ENCODE measurements at places on chromosomes 16 and 17.

- H3K4me3 ChIP-seq: no peak overlapping the region
- H3K36me3 ChIP-seq: no peaks in the 10 kb centered on the region
- peaks cover 87% of the 10 kb centered on the region for H3K27me3 ChIP-seq
Observed at GRCh38 chr17:39597372-39598046, 10.2 kb downstream of the NEUROD2 start.

DNA sequence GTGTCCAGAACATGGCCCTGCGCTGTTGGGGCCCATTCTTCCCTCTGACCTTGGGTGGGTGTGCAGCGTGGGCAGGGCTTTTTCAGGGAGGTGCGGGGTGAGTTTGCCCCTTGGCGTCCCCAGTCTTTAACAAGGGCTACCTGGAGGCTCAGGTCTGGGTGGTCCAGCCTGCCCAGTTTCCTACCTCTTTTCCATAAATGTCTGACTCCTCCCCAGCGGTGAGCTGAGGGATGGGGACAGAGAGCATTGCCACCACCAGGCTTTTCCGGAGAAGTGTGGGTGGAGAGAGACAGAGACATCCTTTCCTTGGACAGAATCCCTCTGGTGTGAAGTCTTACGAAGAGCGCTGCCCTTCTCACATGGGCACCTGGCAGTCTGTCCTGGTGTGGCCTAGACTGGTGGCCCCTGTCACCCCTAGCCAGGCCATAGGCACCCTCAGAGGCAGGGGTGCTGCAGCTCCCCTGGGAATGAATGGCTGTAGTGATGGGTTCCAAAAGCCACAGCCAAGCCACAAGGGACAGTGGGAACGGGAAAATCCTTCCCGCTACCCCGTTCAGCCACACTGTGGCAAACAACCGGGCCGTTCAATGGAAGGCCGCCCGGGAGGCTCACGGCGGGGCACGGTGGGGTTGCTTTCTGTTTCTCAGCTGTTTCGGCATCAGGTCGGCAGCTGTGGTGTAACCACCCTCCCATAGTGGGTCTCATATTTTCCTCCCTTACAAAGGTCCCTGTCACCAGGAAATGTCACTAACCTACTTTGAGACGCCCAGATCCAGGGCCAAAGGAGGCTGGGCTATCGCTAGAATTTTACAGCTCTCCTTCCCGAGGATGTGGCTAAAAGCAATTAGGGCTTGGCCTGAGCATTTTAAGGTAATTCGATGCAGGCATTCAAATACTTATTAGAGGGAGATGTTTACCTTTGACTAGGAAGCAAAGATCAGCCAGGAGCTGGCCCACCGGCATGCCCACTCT lies 61.9 kb upstream of the GSE1 start:
- H3K27me3 ChIP-seq: peaks cover 5% of the 10 kb centered on the region
- peaks cover 17% of the 10 kb centered on the region for H3K4me1 ChIP-seq
- no peak for DNase-seq
- H3K4me3 ChIP-seq: no peak overlapping the region
- no peak overlapping the region for H3K27ac ChIP-seq
- H3K36me3 ChIP-seq: peaks cover 4% of the 10 kb centered on the region

DNA sequence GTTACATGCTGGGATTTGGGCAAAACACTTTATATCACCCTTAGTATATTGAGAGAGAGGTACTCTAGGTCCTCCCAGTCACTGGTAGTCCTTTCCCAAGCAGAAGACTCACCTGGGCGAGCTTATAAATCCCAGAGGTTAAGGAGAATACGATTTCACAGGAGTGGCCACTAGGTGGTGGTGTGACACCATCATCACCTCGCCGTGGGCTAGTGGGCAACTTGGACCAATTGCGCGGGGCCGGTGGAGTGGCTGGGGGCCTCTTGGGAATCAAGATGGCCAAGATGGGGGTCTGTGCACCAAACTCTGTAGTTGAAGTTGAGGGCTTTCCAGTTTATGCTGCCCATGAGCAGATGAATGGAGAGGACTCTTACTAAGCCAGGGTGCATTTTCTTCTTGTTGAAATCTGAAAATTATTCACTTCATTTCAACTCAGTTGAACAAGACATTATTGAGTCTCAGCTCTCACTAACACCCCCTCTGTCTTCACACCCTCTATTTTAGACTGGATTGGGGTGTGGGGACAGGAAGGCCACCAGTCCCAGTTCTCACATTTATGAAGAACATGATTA lies 38.2 kb upstream of the PIRT start:
- peak; percentile 18 for DNase-seq
- H3K27ac ChIP-seq: no peak overlapping the region
- H3K4me3 ChIP-seq: no peak overlapping the region
- H3K27me3 ChIP-seq: no peaks in the 10 kb centered on the region
- H3K36me3 ChIP-seq: no peaks in the 10 kb centered on the region

GRCh38 chr17:74404218-74404617 lies 27.7 kb upstream of the GPRC5C start:
- H3K4me1 ChIP-seq: no peaks in the 10 kb centered on the region
- H3K27me3 ChIP-seq: peaks cover 20% of the 10 kb centered on the region
- no peak overlapping the region for H3K4me3 ChIP-seq
- no peak for DNase-seq

GRCh38 chr17:39926135-39926587 lies 1.2 kb downstream of the ORMDL3 start:
- H3K4me1 ChIP-seq: peaks cover 74% of the 10 kb centered on the region
- H3K4me3 ChIP-seq: peak overlapping the region; percentile 83
- H3K27ac ChIP-seq: peak overlapping the region; percentile 95
- no peaks in the 10 kb centered on the region for H3K27me3 ChIP-seq
- DNase-seq: no peak

DNA sequence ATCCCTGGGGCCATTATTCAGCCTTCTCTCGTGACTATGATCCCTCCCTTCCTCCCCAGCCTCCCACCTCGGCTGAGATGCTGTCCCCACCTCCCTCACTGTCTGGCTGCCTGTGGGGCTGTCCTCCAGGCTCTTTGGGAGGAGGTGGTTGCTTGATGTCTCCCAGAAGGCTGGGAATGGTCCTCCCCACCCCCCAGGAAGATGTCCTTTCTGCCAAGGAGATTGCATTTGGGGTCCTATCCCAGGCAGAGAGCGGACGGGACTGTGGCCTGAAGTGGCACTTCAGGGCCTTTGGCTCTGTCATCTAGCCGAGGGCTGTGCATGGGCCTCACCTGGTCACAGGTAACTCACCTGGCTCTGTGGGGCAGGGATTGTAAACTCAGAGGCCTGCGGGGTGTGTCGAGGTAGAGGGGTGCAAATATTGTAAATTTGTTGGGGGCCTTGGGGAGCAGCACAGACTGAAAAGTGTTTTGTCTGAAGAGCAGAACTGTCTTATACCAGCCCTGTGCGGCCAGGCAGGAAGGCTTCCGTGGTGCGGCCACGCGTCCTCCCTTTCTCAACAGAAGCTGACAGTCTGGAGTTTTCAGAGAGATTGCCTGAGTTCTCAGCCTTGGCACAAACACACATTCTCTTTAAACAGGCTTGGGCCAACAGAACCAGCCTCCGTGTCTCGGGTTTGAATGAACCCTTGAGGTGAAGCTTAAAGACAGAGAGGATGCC lies 177.9 kb downstream of the SEC14L1 start:
- no peaks in the 10 kb centered on the region for H3K27me3 ChIP-seq
- H3K4me3 ChIP-seq: no peak overlapping the region
- H3K36me3 ChIP-seq: no peaks in the 10 kb centered on the region

- H3K27ac ChIP-seq: no peak overlapping the region
- peaks cover 6% of the 10 kb centered on the region for H3K36me3 ChIP-seq
- no peak overlapping the region for H3K4me3 ChIP-seq
- no peaks in the 10 kb centered on the region for H3K27me3 ChIP-seq
- H3K4me1 ChIP-seq: peaks cover 2% of the 10 kb centered on the region
- DNase-seq: no peak
Observed at GRCh38 chr16:4097826-4098240, 18.4 kb downstream of the ADCY9 start.

DNA sequence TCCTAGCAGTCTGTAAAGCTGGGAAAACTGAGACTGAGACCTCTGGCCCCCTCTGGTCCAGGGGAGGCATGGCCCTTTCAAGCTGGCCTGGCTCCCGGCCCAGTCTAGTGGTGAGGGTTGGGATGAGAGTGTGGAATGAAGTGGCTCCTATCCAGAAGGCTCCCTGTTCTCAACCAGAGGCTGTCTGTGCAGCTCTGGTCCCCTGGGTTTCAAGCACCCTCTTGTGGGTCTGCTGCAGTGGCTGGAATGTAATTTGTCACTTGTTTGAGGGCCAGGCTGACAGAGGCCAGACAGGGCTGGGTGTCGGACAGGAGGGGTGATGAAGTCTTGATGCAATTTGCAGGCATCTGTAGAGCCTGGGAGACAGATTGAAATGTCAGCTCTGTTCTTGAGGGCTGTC lies 22.1 kb upstream of the PHF12 start:
- no peaks in the 10 kb centered on the region for H3K4me1 ChIP-seq
- no peaks in the 10 kb centered on the region for H3K36me3 ChIP-seq
- H3K27ac ChIP-seq: no peak overlapping the region
- DNase-seq: no peak

DNA sequence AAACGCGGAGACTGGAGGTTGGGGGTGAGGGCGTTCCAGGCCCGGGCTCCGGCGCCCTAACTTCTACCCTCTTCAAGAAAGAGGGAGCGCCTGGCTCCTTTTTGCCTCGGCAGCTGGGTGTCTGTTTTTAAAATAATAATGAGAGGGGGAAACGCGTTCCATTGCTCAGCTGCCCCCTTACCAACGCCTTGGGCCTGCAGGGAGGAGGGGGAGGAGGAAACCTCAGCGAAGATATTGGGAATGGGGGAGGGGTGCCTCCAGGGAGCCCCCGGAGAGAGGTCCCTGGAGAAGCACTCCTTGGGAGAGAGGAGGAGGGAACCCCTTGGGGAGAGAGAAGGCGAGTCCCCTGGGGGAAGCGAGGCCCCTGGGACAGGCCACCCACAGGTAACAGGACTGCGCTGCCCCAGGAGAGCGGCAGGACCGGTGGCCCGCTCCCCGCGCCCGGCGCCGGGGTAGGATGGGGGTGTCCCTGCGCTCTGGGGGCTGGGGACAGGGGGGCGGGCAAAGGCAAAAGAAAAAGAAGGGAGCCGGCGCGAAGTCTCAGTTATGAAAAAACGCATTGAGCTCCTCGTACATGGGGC lies 2.7 kb downstream of the NEUROD2 start:
- no peak for DNase-seq
- peaks cover 79% of the 10 kb centered on the region for H3K27me3 ChIP-seq
- peaks cover 12% of the 10 kb centered on the region for H3K4me1 ChIP-seq
- H3K27ac ChIP-seq: no peak overlapping the region
- no peak overlapping the region for H3K4me3 ChIP-seq

DNA sequence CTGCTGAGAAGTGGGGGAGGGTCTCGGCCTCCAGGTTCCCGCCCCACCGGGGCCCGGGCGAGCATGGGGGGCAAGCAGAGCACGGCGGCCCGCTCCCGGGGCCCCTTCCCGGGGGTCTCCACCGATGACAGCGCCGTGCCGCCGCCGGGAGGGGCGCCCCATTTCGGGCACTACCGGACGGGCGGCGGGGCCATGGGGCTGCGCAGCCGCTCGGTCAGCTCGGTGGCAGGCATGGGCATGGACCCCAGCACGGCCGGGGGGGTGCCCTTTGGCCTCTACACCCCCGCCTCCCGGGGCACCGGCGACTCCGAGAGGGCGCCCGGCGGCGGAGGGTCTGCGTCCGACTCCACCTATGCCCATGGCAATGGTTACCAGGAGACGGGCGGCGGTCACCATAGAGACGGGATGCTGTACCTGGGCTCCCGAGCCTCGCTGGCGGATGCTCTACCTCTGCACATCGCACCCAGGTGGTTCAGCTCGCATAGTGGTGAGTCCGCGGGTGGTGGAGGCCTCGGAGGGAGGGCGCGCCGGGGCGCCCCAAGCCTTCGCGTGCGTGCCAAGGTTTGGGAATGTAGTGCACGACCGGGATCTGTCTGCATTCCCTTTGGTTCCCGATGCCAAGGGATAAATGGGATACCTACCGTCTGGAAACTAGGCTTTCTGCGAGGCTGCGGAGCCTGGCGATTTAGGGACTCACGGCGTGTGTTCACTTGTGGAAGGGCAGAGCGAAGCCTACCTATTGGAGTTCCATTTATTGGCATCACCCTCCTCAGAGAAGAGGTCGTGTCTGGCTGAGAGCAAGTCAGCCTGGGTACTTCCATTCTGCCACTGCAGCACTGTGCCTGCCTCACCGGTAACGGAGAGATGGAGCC lies 1.0 kb downstream of the ZNRF1 start:
- peaks cover 18% of the 10 kb centered on the region for H3K27me3 ChIP-seq
- peak; percentile 68 for DNase-seq
- H3K4me3 ChIP-seq: peak overlapping the region; percentile 72
- peaks cover 38% of the 10 kb centered on the region for H3K4me1 ChIP-seq
- H3K27ac ChIP-seq: no peak overlapping the region

DNA sequence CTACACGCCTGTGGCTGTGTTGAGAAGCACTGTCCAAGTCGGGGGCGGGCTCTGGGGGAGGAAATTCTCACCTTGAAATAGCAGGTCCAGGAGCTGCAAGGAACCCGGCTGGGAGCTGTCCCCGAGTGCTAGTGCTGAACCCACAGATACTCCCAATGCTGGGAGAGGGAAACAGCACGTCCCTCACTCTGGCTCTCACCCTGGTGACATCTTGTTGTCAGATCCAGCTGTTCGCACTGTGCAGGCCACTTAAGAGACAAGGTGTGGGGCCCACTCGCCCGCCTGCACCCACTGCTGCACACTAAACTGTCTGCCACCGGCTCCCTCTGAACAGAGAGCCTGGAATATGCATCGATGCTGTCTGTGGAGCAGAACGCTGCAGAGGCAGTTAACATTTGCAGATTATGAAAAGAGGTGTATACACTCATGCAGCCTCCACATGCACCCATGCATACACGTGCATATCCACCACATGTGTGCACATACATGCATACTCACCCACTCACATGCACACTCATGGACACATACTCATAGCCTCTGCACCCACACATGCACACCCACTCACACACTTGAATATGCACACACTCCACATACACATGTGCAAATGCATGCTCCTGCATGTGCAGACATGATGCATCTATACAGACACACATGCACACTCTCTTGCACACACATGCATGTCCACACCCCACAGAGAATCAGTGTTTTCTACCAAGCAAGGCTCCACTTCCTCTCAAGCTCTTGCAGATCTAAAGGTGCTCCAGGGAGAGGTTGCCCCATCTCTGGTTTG lies 42.0 kb downstream of the MGAT5B start:
- H3K27ac ChIP-seq: no peak overlapping the region
- no peaks in the 10 kb centered on the region for H3K36me3 ChIP-seq
- H3K27me3 ChIP-seq: peaks cover 5% of the 10 kb centered on the region
- no peaks in the 10 kb centered on the region for H3K4me1 ChIP-seq
- no peak overlapping the region for H3K4me3 ChIP-seq

DNA sequence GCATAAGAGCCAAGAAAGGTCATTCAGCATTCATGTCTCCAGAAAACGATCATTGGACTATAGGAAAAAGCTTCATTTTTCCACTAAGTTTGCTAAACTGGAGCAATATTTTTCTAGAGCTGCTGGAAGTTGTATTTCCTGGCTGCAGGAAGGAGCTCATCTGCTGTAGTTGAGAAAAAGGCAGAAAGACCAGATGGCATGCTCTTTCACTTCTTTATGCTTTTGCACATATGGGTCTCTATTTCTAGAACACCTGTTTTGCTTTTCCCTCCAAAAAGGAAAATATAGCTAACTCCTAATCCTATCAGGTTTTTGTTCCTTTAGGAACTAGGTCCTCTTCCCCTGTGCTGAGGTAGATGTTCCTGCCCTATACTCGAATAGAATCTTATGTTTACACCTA lies 61.9 kb upstream of the HLF start:
- H3K27me3 ChIP-seq: peaks cover 9% of the 10 kb centered on the region
- H3K36me3 ChIP-seq: no peaks in the 10 kb centered on the region
- no peak overlapping the region for H3K27ac ChIP-seq
- no peak overlapping the region for H3K4me3 ChIP-seq
- H3K4me1 ChIP-seq: no peaks in the 10 kb centered on the region

- H3K27me3 ChIP-seq: no peaks in the 10 kb centered on the region
- no peak overlapping the region for H3K4me3 ChIP-seq
- H3K27ac ChIP-seq: no peak overlapping the region
Observed at GRCh38 chr17:11705111-11705510, 106.8 kb downstream of the DNAH9 start.
